ENCODE measurements at places on chromosomes 2 and 18. TPM values are rescaled to one million over a fixed set of nuclear protein-coding genes. Genes with fewer than 3 reads are reported as not detected.

Gene RAMP1
- 4.4 TPM for total RNA-seq

Gene SCN9A
- not detected for total RNA-seq

Gene RGPD5
- 75.9 TPM for total RNA-seq

Gene SKOR2
- total RNA-seq: not detected

Gene CAPN14
- total RNA-seq: 3.3 TPM

Gene LBX2
- 0.69 TPM for total RNA-seq

Gene RTP5
- 0.12 TPM for total RNA-seq

Gene SLC38A11
- total RNA-seq: 2.6 TPM

DNA sequence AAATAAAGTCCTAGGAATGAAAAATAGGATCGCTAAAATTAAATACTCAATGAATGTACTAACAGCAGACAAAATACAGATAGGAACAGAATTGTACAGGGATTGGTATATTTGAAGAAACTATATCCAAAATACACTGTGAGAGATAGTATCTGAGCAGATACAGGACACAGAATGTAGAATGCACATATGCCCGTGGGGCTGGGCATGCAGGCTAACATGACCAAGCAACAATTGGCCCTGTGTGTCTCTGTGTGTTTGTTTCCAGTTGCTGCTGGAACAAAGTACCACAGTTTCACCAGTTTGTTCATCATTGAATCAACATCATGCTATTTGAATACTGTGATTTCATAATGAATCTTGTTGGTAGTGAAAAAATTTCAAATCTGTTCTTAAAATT is 127.6 kb downstream of the PMAIP1 start:
- no peak for DNase-seq

DNA sequence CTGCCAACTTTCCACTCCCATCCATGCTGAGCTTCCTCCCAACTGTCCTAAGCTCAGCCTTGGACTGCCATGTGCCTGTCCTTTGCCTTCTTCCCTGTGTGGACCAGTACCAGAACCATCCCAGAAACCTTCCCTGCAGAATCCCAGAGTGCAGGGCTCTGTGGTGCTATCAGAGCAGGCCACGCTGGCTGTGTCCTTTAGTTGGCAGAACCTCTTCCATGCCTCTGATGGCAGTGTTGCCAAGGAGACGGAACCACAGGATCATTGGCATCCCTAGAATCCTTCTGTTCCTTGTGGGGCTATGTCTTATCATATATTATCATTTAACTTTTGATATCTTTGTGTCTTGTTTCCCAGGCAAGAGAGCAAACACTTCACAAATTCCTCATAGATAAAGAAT is 73.0 kb upstream of the NOSTRIN start:
- no peak for DNase-seq

DNA sequence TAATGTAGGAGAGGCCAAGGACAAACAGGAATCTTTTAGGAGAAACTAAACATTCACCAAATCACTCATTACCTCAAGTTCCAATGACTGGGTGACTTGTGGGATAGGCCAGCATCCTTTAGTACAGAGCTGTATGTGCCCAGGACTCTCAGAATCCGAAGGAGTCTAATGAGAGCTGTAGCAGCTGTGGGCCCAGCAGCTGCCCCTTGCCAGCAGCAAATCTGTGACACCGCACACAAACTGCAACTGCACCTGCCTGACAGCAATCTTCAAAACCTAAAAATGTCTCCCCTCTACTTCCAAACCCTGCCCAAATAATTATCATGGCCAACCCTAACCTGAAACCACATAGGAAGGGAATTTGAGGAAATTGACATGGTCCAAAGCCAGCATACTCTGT is 44.5 kb upstream of the ACVR2A start:
- no peak for DNase-seq

DNA sequence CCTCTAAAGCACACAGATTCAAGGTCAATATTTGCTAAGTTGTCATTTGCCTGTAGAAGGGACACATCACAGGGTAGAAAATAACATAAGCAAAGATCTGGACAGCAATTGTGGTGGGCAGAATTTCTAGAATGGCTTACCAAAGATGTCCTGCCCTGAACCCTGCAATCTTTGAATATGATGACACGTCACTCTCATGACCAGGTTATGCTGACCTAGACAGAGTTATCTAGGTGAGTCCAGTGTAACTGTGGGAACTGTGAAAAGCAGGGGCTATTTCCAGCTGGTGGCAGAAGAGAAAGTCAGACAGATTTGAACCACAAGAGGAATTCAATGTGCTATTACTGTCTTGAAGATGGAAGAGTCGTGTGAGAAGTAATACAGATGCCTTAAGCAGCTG is 112.3 kb upstream of the CNGA3 start:
- no peak for DNase-seq

- no peak for DNase-seq
Measured at GRCh38 chr2:68423966-68424650, 43.0 kb downstream of the FBXO48 start.

- DNase-seq: no peak
Measured at GRCh38 chr2:132549935-132550670, 119.9 kb downstream of the LYPD1 start.

DNA sequence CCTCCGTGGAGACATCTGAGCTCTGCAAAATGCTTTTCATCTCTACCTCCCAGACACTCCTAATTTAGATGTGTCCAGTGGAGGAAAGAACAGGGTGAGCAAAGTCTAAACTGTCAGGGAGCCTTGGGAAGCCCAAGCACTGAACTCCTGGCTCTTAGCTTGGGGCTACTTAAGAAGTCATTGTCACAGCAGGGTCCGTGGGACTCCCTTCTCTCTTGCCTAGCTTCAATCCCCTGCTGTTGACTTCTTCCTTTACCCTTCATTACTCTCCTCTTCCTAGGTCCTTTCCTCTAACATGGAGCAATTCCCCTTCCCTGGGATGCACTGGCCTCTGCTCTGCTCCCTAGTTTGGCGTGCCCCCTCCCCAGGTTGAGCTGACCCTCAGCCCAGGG is 3.4 kb downstream of the OSR1 start:
- no peak for DNase-seq

- DNase-seq: no peak
Measured at GRCh38 chr2:13009027-13009642, 292.4 kb downstream of the TRIB2 start.

DNA sequence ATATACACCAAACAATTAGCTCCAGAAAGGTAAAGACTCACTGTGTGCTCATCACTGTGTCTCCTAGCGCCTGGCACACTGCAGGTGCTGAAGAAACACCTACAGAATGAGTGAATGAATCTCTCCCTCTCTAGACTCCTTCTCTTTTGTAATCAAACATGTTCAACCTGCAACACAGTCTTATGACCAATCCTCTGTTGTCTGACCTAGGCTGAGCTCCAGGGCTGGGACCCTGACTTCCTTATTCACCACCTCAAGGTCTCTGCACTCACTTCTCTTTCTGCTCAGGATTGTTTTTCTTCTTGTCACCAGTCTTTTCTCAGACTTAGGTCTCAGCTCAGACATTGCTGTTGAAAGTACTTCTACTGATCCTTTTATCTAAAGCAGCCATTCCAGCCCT is 9.8 kb downstream of the CKAP2L start:
- no peak for DNase-seq

DNA sequence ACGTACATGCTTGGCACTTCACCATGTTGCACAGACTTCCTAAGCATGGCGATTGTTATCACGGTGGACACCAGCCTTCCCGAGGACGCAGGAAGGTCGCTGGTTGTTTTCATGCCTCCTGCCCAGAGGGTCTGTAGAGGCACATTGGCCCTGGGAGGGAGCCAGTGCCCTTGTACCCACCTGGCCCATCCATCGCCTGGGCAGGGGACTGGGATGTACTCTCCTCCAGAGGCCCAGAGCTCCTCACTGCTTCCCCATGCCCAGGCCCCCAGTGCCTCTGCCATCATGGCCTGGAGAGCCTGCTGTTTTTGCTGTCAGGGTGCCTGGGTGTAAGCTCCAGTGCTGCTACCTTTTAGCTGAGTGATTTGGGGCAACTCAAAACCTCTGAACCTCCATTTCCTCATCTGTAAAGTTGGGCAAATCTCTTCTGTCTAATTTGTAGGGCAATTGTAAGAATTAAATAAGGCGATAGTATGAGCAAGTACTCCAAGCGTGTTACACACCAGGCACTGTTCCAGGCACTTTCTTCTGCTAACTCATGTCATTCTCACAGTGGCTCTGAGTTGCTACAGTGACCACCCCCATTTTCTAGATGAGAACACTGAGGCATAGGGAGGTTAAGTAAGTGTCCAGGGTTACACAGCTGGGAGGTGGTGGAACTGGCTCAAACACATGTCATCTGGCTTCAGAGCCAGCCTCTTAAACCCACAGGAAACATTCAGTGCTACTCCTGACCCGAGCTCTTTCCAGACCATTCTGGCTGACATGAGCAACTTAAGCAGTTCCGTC is 45.3 kb downstream of the GREB1 start:
- DNase-seq: no peak

- no peak for DNase-seq
Measured at GRCh38 chr2:41241325-41242000, 789.6 kb upstream of the SLC8A1 start.

DNA sequence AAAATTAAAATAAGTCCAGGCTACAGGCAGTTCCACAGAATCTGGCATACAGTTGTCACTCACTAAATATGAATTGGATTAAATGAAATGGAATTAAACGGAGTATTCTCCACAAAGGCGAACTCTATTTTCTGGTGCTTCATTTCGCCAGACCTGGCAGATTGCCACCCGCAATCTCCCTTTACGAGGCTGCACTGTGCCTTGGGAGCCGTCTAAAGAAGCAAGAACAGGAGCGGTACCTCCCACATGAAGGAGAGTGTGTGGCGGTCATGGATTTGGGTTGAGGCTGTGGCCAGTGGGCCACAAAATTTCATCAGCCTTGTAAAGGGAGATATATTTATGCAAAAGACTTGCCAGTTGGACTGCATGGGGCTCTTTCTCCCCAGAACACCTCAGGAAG is 151.0 kb downstream of the OSR1 start:
- DNase-seq: no peak

DNA sequence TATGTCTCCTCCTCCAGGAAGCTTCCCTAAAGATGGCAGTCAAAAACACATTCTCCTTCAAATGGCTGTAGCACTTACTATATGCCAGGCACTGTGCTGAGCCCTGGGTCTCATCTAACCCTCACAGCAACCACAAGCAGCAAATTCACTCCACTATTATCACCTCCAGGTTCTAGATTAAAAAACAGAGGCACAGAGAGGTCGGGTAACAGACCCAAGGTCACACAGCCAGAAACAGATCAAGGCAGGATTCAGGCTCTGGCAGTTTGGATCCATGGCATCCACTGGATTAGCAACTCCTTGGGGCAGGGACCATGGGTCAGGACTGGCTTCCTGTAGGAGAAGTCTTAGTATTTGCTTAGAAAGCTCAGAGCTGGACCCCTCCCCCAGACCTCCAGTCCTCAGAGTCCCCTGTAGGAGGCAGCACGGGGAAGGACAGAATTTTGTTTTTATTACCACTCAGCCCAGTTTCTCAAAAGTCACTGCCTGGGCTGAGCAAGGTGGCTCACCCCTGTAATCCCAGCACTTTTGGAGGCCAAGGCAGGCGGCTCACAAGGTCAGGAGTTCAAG is 34.4 kb downstream of the ZFP36L2 start:
- DNase-seq: no peak
